CD4-positive, alpha-beta T cell treated with Interleukin-6 for 4 hours (primary cell): ENCODE measurements at places on chromosomes 11 and 22.

DNA sequence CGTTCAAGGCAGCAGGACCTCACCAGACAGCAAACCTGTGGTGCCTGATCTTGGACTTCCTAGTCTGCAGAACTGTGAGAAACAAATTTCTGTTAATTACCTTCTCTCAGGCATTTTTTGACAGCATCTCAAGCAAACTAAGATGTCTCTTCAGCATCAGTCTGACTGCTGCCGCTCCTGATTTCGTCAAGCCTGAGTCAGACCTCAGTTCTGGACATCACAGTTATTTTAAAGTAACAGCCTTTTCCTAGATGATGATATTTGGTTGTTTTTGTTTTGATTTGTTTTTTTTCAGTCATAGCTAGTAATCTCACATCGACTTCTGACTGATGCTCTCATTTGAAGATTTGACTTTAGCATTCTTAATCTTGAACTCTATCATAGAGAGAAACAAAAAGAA, 71.9 kb downstream of the BLID start:
- DNase-seq = no peak

GRCh38 chr11:14529321-14529720, 9.1 kb upstream of the PSMA1 start:
- DNase-seq = no peak

DNA sequence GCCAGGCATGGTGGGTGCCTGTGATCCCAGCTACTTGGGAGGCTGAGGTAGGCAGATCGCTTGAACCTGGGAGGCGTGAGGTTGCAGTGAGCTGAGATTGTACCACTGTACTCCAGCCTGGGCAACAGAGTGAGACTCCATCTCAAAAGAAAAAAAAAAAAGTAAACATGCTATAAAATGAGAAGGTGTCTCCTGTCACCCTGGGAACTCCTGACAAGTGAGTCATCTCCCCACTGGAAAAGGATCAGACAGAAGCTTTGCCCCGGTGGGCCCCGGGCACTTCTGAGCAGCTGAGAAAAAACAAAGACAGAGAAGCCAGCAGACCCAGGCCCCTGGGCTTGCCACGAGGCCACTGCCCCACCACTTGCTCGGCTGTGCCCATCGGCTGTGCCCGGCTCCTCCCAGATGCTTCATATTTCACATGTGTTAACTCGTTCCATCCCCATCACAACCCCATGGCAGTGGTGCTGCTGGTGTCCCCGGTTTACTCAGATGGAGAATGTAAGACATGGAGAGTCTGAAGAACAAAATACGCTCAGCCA, 22.3 kb downstream of the TTLL1 start:
- no peak for DNase-seq

DNA sequence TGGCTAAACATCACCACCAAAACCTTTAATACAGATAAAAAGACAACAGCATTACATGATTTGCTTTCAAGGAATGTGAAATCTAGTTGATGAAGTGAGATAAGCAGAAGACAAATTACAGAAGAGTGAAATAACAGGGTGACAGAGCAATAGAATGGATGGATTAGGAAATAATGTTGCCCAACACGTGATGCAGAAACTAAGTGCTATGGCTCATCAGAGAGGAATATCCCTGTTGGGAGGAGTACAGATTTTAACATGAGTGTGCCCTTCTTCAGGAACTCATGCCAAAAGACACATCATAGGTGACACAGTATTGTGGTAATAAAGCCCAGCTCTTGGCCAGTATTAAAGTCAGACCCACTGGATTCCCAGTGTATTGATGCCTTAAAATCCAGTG, 176.6 kb upstream of the RAG2 start:
- DNase-seq = no peak

DNA sequence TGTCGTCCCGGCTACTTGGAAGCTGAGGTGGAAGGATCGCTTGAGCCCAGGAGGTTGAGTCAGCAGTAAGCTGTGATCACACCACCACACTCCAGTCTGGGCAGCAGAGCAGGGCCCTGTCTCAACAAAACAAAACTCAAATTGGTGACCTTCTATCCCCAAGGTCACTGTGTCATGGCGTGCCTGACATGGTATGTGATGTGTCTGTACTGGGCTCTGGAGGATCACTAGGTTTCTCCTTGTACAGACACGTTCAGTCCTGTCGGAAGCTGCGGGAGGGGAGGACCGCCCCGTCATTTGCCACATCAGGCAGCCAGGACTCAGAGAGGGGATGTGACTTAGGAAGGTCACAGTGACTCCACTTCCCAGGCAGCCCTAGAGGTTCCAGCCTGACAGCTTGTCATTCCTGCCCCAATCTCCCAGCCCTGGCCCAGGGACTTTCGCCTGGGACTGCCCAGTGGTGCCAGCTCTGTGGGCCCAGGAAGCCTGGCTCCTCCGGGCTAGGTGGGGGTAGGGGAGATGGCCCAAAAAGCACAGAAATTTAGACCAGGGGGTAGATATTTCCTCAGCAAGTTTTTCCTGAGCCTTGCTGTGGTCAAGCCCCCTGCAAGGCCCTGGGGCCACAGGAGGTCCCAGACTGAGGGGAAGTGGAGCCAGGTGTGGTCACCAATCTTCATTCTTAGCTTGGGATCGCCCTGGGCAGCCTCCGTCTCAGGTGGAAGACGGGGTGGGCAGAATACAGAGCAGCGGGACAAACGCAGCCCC, 53.2 kb downstream of the TRIOBP start:
- DNase-seq = no peak

DNA sequence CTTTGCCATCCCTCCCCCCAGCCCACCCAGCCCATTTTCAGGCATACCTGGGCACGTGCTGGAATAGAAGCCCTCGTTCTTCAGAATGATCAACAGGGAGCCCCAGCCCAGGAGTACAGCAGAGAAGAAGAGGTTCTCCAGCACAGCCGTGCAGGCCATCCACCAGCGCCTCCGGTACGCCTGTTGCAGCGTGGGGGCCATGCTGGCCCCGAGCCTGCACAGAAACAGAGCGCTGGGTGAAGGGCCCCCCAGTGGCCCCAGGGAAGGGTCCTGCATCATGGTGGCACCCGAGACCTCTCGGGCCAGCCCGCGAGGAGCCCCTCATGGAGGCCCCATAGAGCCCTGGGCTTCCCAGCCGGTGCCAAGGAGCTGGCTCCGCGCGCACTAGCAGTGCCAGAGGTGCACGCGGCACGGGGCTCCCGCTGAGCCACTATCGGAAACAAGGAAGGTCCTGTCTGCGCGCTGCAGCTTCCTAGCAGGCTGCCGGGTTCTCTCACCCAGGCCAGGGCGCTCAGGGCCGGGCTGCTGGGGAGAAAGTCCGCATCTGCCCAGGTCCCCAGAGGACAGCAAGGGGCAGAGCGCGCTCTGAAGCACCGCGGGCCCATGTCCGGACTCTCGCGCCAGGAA, 1.5 kb downstream of the SLC43A1 start:
- peak; percentile 49 for DNase-seq

DNA sequence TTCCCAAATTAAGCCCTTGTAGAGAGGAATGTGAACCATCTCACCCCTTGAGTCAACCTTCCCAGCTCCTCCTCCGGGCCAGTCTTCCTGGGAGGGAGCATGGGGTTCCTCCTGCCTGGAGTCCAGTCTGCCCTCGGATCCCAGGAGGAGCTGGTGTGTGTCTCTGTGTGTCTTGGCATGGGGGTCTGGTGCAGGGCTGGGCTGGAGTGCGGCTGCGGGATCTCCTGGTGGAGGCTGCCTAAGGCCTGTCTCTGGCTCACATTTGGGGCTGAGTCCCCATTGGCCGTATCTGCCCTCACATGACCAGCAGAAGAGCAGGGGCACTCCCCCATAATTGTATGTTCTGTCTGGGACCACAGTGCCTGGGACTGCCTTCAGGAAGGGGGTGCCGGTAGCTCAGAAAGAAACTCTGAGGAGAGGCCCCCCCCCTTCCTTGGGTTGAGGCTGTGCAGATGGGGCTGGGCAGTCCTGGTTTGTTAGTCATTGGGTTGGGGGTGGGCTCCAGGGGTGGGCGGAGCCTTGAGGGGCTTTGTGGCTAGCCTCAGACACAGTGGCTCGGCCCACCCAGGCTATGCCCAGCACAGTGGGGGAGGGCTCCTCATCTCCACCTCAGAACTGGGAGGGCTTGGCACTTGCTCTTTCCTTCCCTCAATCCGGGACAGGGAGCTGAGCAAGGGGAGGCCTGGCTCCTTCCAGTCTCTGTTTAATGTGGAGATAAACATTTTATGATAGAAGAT, 2.9 kb downstream of the C1QTNF5 start:
- DNase-seq = no peak

DNA sequence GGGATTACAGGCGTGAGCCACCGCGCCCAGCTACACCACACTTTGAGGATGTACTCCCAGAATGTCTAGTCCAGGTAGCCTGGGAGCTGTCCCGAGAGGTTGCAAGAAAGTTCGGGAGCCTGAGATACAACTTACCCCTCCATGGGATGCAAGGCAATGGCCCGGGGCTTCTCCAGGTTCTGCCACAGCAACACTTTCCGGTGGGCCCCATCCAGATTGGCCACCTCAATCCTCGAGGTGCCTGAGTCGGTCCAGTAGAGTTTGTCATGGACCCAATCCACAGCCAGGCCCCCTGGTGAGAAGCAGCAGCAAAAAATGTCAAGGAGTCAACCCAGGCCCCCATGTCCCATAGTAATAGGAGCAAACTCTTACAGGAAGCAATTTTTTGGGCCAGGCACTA, 25.5 kb downstream of the LRP4 start:
- no peak for DNase-seq

- no peak for DNase-seq
Observed at GRCh38 chr22:27212617-27213177, 555.3 kb downstream of the MIAT start.

DNA sequence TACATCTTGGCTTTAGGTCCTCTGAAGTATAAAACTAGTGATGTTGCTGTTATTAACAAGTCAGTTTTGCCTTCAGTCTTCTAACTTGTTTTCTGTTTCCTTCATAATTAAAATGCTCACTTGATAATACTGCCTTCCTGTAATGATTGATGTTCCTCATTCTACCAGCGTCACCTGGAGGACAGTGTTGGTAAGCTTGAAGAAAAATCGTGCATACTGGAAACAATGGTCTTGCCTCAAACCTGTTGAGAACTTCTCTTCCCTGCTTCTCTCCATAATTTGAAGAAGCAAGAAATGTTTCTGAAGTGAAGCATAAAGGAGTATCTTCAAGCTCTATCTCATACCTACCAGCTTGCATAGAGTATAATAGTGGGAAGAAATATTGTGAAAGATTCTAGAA, 3.0 kb downstream of the YWHAH start:
- DNase-seq = peak; percentile 54

DNA sequence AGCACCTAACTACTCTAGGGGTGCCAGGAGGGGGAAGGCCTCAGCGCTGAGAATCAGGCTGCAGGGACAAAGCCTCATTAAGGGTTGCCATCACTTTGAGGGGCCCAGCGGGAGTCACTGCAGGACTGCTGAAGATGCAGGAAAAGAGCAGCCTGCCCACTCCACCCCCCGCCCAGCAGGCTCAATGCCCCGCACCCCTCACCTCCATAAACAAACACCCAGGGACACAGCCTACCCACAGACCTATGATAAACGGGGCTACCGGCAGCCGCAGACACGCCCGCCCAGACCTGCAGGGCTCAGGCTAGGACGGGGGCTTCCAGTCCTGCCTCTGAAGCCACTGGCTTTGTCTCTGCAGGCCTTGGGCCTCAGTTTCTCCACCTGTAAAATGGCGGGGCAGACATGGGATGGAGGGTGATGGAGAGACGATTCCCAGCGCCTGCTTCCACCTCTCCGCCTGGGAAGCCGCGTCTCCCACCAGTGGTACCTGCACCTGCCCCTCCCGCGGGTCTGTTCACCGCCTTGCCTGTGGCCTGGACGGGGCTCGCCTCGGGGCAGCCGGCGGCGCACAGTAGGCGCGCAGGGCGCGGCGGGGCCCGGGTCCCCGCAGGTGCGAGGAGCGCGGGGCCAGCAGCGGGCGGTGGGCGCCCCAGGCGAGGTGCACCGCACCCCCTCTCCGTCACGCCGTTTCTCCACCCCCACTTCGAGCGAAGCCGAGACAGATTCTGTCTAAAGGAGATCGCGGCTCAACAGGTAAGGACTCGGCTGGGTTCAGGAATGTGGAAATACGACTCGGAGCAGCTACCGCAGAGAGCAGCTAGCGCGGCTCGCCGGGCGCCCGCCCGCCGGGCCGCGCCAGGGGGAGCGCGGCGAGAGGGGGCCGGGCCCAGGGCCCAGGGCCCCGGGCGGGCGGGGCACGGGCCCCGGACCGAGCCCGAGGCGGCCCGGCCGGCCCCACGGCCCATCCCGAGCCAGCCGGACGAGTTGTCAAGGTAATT, 1.5 kb downstream of the WNT7B start:
- DNase-seq = no peak

DNA sequence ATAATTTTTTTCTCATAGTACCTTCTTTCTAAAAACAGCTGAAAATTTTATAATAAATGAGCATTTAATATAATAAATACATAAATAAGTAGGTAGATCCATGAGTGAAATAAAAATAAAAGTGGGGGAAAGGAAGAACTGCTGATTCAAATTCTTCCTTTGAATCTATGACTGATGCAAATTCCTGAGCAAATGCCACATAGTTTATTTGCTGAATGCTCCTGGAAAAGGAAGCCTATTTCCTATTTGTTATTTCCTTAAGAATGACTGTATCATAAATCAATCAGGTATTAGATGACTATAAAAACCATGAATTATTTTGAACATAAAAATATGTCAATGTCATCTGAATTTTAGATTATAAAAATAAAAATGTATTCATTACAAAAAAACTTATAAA, 16.6 kb downstream of the BTBD10 start:
- DNase-seq = no peak

GRCh38 chr11:77300695-77301094, 791 bp downstream of the GDPD4 start:
- DNase-seq = no peak

DNA sequence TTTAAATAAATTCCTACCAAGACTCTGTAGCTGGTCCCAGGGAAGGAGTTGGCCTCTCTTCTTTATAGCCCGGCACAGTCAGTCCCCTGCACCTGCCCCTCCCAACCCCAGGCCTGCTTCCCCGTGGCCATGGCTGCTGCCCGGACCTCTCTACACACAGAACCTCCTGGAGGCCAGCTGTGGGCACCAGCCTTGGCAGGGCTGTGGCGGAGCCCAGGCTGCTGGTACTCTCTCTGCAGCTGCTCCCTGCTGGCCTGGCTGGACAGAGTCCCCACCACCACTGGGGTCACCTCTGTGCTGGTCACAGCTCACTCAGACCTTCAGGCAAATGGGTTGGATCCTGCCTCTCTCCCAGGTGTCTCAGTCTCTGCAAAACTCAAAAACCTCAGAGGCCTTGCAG, 69.3 kb downstream of the LRP5 start:
- DNase-seq = no peak

DNA sequence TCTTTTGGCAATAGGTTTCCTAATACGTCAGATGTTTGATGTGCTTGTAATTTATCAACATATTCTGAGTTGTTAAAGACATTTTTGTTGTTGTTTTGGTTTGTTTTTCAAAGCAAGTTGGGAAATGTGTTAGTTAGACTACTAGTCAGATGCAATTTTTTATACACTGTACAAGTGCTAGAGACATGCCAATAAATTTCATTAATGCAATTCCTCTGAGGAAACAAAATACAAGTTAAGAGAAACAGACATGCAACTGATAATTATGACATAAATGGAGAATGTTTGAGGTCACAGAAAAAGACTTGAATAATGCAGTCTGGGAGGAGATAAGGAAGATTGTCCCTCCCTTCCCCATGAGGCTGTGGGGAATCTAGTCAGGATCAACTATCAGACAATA, 5.9 kb downstream of the OR51T1 start:
- DNase-seq = no peak
